Mucosa of gallbladder (tissue), 1 donor: ENCODE measurements at places on chromosomes 16 and 17. TPM values are rescaled to one million over a fixed set of nuclear protein-coding genes. Genes with fewer than 3 reads are reported as not detected.

The CCL16 gene
- 0.35 TPM for total RNA-seq

DNA sequence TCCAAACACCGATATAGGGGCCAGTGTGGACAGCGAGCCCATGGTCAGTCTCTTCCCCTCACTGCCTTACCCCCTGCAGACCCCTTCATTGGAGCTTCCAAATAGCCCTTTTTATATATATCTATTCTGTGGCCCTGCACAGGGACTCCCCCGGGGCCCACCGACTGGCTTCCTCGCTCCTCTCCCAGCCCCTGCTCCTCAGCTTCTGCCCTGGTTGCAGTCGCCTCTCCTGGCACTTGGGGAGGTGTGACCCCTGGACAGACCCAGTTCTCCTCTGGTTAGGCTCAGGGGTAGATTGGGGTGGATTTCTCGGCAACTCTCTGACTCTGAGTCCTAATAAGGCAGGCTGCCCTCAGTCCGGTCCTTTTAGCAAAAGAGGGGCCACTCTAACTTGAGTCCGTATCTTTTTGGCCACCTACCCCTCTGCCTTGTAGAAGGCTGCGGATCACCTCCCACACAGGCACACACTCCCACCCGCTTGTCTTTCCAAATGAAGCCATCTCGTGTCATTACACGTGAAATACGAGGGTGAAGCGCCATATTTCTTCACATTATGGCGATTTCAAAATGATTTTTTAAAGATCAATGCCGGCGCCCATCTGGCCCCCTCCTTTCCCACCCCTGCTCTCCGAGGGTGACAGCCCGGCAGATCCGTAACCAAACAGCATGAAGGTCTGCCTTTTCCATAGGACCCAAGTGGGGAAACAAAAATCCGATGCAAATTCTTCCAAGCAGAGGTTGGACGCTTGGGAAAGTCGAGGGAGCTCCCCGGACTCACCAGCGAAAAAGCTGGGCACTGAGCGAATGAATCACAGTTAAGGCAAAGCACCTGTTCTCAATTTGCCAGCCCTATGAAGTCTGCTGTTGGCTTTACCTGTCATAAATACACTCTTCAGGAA lies 1.7 kb upstream of the HOXB9 start:
- no peak for DNase-seq

DNA sequence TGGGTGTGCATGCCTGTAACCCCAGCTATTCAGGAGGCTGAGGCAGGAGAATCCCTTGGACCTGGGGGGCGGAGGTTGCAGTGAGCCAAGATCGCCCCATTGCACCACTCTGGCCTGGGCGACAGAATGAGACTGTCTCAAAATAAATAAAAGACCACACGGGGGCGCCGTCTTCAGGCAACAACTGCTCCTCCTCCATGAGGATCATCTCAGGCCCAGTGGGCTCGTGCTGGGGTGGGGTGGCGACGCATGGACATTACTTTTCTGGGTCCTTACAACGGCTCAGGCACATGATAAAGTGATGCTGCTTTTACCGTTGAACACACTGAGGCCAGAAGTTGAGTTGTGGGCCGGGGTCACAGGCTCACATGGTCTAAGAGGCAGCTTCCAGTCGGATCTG lies 56.2 kb downstream of the PRMT7 start:
- no peak for DNase-seq

DNA sequence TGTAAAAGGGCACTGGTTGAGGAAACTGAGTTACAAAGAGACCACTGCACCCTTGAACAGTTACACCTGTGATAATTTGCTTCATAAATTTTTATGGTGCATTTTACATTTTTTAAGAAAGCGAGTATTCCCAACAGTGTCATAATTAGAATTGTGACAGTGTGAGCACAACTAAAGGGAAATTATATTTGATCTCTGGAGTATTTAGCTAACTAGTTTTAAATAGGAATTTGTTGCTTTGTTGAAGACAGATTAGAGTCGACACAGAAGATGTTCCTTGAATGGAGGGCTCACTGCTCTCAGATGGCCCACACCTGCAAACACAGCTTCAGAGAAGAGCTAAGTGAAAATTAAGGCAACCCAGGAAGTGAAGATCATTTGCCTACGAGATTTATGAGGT lies 555.0 kb upstream of the GOT2 start:
- no peak for DNase-seq

- no peak for DNase-seq
Observed at GRCh38 chr16:8530752-8531384, 59.4 kb downstream of the TMEM114 start.

GRCh38 chr16:81786321-81786720 lies 7.2 kb downstream of the PLCG2 start:
- no peak for DNase-seq

GRCh38 chr17:51251010-51251409 lies 8.8 kb downstream of the MBTD1 start:
- DNase-seq, result no peak

DNA sequence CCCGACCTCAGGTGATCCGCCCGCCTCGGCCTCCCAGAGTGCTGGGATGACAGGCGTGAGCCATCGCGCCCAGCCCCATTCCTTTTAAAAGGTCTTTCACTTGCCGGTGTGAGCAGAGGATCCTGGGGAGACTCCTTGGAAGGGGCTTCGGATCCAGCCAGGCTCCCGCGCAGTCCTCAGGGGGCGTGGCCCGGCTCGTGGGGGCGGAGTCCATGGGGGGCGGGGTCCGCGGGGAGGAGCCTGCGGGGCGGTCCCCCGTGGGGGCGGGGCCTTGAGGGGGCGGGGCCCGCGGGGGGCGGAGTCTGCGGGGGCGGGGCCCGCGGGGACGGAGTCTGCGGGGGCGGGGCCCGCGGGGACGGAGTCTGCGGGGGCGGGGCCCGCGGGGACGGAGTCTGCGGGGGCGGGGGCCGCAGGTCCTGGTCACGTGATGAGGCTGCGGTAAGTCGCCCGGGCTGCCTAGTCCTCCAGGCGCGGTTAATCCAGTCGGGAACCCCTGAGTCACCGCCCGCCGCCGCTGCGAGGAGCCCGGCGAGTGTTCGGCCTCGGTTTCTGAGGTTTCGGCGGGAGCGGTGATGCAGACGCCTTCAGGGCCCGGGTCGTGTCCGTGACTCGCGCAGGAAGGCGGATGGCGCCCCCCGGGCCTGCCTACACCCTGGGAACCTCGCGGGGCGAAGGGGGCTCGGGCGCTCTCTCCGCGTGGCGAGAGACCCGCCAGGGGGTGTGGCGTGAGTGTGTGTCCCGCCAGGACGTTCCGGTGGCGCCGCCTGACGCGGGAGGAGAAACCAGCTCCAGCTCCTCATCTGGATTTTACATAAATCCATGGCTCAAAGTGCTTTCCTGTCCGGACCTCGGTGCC lies 23.6 kb upstream of the ABR start:
- peak; percentile 49 for DNase-seq

The SLFN14 gene
- not detected for total RNA-seq

- DNase-seq, result peak; percentile 35
Observed at GRCh38 chr16:74874912-74875546, 100.4 kb upstream of the FA2H start.

DNA sequence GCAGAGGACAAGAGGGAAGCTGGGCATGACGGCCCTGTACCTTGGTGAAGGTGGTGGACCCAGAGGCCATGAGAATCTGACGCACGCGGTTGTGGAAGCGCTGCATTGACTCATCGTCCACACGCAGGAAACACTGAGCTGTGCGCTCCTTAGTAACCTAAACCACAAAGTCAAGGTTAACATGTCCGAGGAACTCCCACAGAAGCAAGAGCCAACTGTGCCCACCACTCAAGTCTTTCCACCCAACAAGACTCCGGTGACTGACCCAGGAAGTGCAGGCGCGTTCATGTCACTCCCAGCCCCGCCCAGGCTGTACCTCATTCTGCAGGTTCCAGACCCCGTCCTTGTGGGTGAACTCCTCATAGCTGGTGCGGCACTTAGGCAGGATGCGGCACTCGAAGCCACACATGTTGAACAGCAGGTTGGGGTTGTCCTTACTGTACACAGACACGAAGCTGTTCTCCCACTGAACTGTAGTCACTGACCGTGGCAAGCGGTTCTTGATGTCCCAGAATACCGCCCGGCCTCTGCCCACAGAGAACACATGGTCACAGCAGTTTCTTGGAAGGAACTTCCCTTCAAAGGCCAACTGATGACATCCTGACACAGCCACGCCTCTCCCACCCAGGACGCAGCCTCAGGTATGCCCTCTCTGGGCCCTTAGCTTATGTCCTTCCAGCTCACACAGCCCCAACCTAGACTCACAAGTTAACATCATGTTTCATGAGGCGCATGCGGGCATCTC lies 11.5 kb downstream of the PRPF8 start:
- DNase-seq, result no peak

DNA sequence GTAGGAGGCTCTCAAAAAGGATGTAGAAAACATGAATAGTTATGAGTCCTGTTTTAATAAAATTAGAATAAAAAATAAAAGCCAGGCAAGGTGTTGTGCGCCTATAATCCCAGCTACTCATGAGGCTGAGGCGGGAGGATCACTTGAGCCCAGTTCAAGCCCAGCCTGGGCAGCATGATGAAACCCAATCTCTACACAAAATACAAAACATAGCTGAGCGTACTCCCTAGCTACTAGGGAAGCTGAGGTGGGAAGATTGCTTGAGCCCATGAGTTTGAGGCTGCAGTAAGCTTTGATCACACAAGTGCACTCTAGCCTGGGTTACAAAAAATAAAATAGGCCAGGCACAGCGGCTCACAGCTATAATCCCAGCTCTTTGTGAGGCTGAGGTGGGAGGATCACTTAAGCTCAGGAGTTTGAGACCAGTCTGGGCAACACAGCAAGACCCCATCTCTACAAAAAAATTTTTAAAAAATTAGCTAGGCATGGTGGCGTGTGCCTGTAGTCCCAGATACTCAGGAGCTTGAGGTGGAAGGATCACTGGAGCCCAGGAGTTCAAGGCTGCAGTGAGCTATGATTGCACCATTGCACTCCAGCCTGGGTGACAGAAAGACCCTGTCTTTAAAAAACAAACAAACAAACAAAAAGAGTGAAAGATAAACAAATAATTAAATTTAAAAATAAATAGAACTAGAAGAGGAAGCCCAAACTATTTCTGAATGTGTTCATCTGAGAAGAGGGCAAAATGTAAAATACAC lies 17.2 kb upstream of the PRM1 start:
- DNase-seq, result no peak

The RCVRN gene
- total RNA-seq, result 0.20 TPM

- DNase-seq, result no peak
Observed at GRCh38 chr17:14712611-14713021, 411.7 kb downstream of the HS3ST3B1 start.

GRCh38 chr17:58344791-58345157 lies 7.2 kb downstream of the SUPT4H1 start:
- DNase-seq, result no peak

- DNase-seq, result no peak
Observed at GRCh38 chr17:57004944-57005579, 27.1 kb downstream of the SCPEP1 start.

DNA sequence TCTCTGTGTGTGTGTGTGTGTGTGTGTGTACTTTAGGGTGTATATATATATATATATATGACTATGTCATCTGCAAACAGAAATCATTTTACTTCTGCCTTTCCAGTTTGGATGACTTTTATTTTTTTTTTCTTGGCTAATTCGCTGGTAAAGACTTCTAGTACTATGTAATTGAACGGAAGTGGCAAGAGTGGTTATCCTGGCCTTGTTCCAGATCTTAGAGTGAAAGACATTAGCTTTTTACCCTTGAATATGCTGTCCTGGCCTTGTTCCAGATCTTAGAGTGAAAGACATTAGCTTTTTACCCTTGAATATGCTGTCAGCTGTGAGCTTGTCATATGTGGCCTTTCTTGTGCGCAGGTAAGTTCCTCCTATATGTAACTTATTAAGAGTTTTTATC lies 72.7 kb upstream of the MYOCD start:
- DNase-seq, result no peak

DNA sequence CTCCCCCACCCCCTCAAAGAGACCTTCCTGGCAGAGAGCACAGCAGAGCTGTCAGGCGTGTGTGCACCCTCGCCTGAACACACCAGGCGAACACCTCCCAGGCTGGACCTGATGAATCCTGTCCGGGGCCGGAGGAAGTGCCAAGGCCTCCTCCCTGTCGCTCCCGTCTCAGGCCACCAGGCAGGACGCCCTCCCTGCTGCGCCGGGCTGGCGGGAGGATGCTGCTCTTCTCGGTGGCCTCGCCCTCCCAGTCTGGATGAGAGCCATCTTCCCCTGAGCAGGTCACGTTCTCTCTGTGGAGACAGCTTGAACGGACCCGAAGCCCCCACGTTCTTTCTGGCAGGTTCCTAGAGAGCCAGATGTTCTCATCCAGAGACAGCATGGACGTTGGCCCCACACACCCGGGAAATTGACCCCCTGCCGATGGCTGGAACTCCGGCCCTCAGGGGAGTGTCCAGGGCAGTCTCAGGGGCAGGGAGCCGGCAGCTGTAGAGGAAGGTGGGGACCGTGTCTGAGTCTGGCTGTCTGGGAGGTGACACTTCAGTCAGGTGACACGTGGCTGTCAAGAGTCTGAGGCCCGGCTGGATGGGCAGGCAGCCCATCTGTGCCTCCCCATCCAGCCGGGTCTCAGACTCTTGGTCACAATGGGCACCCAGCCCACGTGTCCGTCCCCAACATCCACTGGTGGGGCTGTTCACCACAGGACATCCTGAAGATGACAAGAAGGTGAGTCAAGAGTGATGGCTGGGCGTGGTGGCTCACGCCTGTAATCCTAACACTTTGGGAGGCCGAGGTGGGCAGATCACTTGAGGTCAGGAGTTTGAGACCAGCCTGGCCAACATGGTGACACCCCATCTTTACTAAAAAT lies 5.0 kb upstream of the TIMP2 start:
- no peak for DNase-seq

DNA sequence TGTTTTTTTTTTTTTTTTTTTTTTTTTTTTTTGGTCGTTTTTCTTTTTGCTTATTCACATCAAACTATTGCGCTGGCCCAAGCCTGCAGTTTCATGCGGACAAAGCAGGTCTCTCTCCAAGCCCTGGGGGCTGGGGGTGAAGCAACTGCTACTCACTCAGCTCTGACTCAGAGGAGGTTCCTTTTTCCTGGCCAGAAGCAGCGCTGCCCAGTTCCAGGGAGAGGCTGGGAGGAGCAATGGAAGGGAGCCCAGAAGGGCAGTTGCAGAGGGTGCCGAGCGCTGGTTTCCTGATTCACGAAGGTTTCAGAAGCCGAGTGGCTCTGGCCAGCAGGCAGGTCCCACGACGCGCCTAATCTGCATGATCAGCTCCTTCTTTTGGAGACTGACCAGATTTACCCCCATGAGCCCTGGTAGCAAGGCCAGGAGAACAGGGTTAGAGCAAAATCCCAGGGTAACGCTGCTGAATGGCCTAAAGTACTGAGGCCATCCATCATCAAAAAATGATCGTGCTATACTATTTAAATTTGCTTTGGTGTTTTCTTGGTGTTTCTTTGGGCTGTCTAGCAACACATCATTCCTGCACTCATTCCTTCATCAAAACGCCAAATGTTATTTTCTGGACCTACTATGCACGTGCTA lies 144.7 kb upstream of the SOX9 start:
- DNase-seq, result peak; percentile 82
